ENCODE measurements at places on chromosomes 3 and 15. TPM values are rescaled to one million over a fixed set of nuclear protein-coding genes. Genes with fewer than 3 reads are reported as not detected.

Gene FSIP1
- total RNA-seq: 0.97 TPM

Gene MYLK
- 23.4 TPM for total RNA-seq

Gene CAV3
- total RNA-seq: not detected

Gene ZIC1
- 0.61 TPM for total RNA-seq

Gene CELSR3
- total RNA-seq: 0.15 TPM

Gene CEP97
- total RNA-seq: 17.8 TPM

Gene NME9
- total RNA-seq: not detected

Gene ACSBG1
- total RNA-seq: not detected

Gene PATL2
- total RNA-seq: under 0.01 TPM

Gene ROBO1
- 11.4 TPM for total RNA-seq

Gene AGBL1
- not detected for total RNA-seq

Data from epithelial cell of umbilical artery (primary cell).